ENCODE measurements at places on chromosomes 12 and 14. TPM values are rescaled to one million over a fixed set of nuclear protein-coding genes. Genes with fewer than 3 reads are reported as not detected.

CLIP1 gene
- 31.3 TPM for polyA plus RNA-seq

TTC9 gene
- polyA plus RNA-seq, result 8.1 TPM

EGLN3 gene
- 43.7 TPM for polyA plus RNA-seq

B4GALNT3 gene
- polyA plus RNA-seq, result 2.2 TPM

CIROP gene
- polyA plus RNA-seq, result not detected

SLC4A8 gene
- 2.1 TPM for polyA plus RNA-seq

NDUFB1 gene
- polyA plus RNA-seq, result 124 TPM

NANOG gene
- 0.53 TPM for polyA plus RNA-seq

CACNA1C gene
- 15.2 TPM for polyA plus RNA-seq

ZDHHC22 gene
- 0.08 TPM for polyA plus RNA-seq

PLCZ1 gene
- 1.6 TPM for polyA plus RNA-seq

SELPLG gene
- 3.3 TPM for polyA plus RNA-seq

RHEBL1 gene
- polyA plus RNA-seq, result 2.5 TPM

EEA1 gene
- 16.8 TPM for polyA plus RNA-seq

MYF6 gene
- polyA plus RNA-seq, result 0.48 TPM

SYT10 gene
- polyA plus RNA-seq, result 0.03 TPM

SOS2 gene
- polyA plus RNA-seq, result 26.7 TPM
